SK-MEL-5 (cell line): ENCODE measurements at places on chromosomes 2 and 18. TPM values are rescaled to one million over a fixed set of nuclear protein-coding genes. Genes with fewer than 3 reads are reported as not detected.

DNA sequence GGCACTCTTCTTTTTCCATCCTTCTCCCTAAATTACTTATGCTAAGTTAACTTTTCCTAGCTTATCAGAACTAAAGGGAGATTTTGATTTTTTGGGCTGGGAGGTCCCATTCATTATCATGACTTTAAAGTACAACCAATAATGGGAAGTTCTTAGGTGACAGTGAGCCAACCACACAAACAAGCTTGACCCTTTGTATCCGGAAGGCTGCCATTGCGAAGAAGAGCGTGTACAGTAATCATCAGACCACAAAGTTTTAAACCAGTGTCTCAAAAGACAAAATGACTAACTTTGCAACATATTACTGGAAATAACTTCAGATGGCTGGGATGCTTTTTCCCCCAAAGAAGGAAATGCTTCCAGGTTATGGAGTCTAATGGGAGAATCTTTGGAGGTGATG lies 298.1 kb downstream of the TGIF1 start:
- DNase-seq, result peak; percentile 59

CFC1 gene
- not detected in 2 replicates for total RNA-seq

DNA sequence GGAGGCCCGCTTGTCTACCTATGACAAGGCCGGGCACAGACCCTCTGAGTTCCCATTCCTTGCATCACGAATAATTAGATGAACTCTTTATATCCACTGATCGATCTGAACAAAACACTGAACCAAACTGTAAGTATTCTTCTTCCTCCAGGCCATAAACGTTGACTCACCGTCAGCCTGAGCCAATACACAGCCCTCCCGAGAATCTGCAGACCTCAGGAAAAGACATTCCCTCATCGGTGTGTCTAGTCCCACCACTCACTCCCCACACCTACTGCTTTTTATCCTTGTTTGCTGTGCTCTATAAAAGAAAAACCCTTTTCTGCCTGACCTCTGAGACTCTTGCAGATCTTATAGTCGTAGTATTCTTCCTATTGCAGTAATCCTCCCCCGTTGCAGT lies 41.0 kb downstream of the TMEM87B start:
- DNase-seq, result no peak

DNA sequence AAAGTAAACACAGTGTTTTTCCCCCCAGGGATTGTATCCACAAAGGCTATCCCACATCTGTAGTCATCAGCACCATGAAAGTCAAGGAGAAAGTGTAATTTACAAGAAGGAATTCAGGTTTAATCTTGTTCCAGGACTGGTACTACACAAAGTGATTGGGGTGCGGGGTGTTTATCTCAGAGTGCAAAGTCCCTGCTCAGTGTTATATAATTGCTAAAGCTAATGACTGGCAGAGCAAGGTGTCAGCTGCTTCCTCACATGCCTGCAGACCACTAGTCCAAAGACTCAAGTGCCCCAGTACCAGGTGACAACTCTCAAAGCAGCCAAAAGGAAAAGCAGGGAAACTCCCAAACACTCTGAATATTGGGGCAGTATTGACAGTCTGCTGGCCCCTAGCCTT lies 40.4 kb upstream of the PDCL3 start:
- no peak for DNase-seq

PDE1A gene
- total RNA-seq, result 0.19 TPM in 1 of 2 replicates, not detected in the other

- DNase-seq, result no peak
Observed at GRCh38 chr18:77815666-77816338, 566.2 kb downstream of the GALR1 start.

HOXD13 gene
- total RNA-seq, result 10.3 and 11.8 TPM in 2 replicates

GRCh38 chr2:150710916-150711315 lies 223.4 kb upstream of the RND3 start:
- DNase-seq, result no peak

GAREM1 gene
- total RNA-seq, result 6.9 and 8.6 TPM in 2 replicates

- no peak for DNase-seq
Observed at GRCh38 chr2:43185146-43185545, 41.3 kb downstream of the ZFP36L2 start.

ARHGAP15 gene
- 0.71 and 2.4 TPM in 2 replicates for total RNA-seq

- DNase-seq, result no peak
Observed at GRCh38 chr2:55985406-55985805, 61.8 kb upstream of the EFEMP1 start.

DNA sequence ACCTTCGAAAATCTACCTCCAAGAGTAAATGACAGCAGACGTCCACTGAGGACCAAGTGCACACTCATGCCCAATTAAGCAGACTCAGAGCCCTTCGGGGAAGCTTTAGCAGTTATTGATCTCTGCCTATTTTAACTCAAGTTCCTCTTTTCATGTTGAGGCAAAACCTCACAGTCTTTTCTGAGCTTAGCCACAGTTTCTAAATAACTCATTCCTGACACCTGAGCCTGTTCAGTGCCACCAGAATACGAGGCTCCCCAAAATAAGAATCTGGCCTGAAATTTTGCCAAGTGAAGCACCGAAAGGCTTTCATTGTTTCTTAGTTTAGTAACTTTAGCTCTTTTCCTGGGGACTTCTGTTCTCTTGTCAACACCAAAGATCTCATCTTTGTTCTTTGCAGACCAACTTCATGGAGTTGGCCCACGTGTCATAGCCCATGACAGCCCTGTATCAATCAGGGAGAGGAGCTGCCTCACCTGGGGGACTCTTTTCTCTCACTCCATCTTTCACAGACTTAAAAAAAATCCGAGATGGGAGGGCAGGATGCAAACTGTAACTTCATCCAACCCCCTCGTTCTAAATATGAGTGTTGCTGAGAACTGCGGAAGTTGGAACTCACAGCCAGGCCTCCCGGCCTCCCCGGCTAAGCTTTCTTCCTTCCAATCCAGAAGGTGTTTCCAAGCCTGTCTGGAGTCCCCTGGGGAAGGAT lies 22.2 kb downstream of the INPP5D start:
- no peak for DNase-seq

DNA sequence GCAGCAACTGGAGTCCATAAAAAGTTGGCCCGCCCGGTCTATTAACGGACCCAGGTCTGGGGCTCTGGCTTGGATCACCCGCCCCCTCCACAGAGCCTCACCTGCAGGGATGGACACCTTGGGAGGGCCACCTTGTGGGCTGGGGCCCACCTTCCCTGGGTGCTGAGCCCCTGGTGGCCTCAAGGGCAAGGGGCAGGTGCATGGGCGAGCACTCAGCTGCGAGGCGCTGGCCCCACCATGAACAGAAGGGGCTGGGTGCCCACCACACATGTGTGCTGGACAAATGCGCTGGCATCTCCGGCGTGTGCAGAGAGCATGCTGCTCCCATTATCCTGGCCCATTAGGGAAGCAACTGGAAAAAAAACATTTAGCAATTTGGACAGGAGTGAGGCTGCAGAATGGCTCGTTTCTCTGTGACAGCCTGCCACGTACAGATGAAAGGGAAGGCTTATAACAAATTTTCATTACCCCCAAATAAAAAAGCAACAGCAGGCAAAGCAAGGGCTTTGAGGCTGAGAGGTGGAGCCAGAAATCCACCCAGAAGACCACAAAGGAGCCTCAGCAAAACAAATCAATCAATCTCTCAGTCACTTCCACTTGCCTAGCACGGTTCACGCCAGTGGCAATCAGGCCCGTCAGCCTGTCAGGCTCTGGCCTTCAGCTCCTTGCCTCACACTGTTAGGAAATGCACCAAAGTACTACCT lies 253.1 kb upstream of the ZNF521 start:
- no peak for DNase-seq

RBM44 gene
- 0.29 and 0.45 TPM in 2 replicates for total RNA-seq

TYW5 gene
- total RNA-seq, result 15.2 and 15.8 TPM in 2 replicates

DNA sequence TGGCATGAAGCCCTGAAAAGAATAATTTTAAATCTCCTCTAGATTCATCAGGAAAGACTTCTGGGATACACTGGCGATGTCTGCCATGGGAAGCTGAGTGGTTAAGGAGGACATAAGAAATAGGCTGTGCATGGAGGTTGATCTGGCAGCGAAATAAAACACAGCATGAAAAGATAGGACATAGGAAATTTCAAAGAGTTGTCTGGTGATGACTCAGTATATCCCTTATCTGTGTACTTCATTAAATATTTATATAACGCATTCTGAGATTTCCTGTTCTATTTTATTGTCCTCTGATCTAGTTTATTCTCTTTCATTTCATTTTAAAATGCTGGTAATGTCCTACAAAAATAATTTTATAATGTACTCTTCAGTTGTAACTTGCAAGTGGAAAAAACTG lies 1337.3 kb upstream of the DDX18 start:
- no peak for DNase-seq

GRCh38 chr2:146481629-146482028 lies 1363.2 kb upstream of the ACVR2A start:
- DNase-seq, result no peak

DNA sequence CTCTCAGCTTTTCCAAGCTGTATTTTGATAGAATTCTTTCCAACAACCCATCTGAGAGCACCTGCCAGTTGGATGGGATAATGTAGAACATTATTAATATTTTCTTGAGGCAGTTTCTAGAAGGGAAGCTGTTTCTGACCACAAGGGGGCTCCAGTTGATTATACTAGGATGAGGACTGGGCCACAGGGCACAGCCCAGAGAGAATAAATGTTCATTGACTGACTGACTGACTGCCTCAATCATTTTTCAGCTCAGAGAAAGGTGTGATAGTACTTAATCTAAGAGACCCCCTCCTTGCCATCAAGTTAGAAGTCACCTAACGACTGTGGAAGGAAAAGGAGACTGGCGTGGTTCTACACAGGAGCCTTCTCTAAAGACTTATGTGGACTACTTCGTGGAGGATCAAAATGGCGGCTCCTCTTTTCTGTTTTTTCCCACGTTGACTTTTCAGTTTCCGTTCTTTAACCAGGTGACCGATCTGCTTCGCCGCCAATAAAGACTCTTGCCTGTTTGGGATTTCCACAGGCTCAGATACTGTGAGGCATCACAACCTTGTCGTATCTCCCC lies 31.9 kb upstream of the CREG2 start:
- peak; percentile 74 for DNase-seq

C18orf54 gene
- total RNA-seq, result 1.6 and 3.4 TPM in 2 replicates

- DNase-seq, result no peak
Observed at GRCh38 chr2:86021396-86022378, 84.0 kb downstream of the POLR1A start.

GRCh38 chr2:238030422-238031155 lies 30.2 kb upstream of the SCLY start:
- DNase-seq, result no peak

DNA sequence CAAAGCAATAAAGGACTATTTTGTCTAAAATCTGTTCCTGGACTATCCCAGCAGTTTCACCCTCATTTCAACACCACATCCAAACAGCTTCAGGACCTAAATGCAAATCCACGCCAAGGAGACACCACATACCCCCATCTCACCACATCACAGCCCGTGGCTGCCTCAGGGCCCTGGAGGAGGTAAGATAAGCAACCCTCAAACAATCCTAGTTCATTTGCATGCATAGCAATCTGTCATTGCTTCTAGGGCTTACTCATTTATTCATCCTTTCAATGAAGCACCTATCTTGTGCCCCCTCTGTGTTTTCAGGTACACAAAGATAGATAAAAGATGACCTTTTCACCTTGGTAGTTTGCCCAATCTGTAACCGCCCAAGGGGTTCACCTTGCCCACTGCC lies 86.5 kb downstream of the VSNL1 start:
- DNase-seq, result no peak

SH3BP4 gene
- 115 and 116 TPM in 2 replicates for total RNA-seq

LOXHD1 gene
- total RNA-seq, result not detected in 2 replicates

- DNase-seq, result peak; percentile 45
Observed at GRCh38 chr18:41767960-41768359, 187.1 kb upstream of the PIK3C3 start.

GRCh38 chr2:240395896-240396622 lies 39.4 kb upstream of the GPC1 start:
- DNase-seq, result no peak
